Activated T-helper 1 cell treated with anti-CD3 and anti-CD28 coated beads, Interleukin-12 subunit alpha, Interleukin-12 subunit beta, Interleukin-2, Interleukin-4 antibody, amounts not matched to agents 30 ng/mL and 10 ng/mL and 1 ng/mL, durations not matched to agents 14 hours and 24 hours and 36 hours (primary cell): ENCODE measurements at places on chromosomes 16 and 17.

- no peak for DNase-seq
Observed at GRCh38 chr17:81173762-81174155, 7.7 kb upstream of the AATK start.

GRCh38 chr17:42536048-42536371, at the start of gene NAGLU:
Gene NAGLU, plus strand, starts transcription at chr17:42536241. Its CDS starts 32 bp downstream, at chr17:42536273.
- DNase-seq, result peak; percentile 85

GRCh38 chr17:29573871-29574731, 5.6 kb downstream of the TP53I13 start:
- DNase-seq, result no peak

GRCh38 chr17:77428020-77428748, 287.4 kb downstream of the SEC14L1 start:
- no peak for DNase-seq
